ENCODE measurements at places on chromosomes 5 and 9. TPM values are rescaled to one million over a fixed set of nuclear protein-coding genes. Genes with fewer than 3 reads are reported as not detected.

SPEF2 gene
- polyA plus RNA-seq = 80.3 TPM

NSG2 gene
- 0.35 TPM for polyA plus RNA-seq

AFAP1L1 gene
- polyA plus RNA-seq = 21.9 TPM

CCL27 gene
- 1.1 TPM for polyA plus RNA-seq

PLAC8L1 gene
- 2.4 TPM for polyA plus RNA-seq

SLF1 gene
- 20.1 TPM for polyA plus RNA-seq

GABRG2 gene
- polyA plus RNA-seq = 0.03 TPM

GLDC gene
- polyA plus RNA-seq = 22.4 TPM

MAMDC2 gene
- 7.0 TPM for polyA plus RNA-seq

CATSPER3 gene
- polyA plus RNA-seq = 1.7 TPM

CCNI2 gene
- polyA plus RNA-seq = 4.2 TPM

F2RL2 gene
- polyA plus RNA-seq = 0.71 TPM

SLC23A1 gene
- 15.7 TPM for polyA plus RNA-seq

SYK gene
- 26.2 TPM for polyA plus RNA-seq

SV2C gene
- 0.08 TPM for polyA plus RNA-seq

SPINK5 gene
- 0.67 TPM for polyA plus RNA-seq

CYSRT1 gene
- 13.2 TPM for polyA plus RNA-seq

FOXD4L4 gene
- polyA plus RNA-seq = not detected

FOXD4L5 gene
- polyA plus RNA-seq = 0.27 TPM

C9orf50 gene
- polyA plus RNA-seq = 0.30 TPM

SHISAL2B gene
- polyA plus RNA-seq = 0.27 TPM

IFT74 gene
- polyA plus RNA-seq = 50.1 TPM

PCDHGC4 gene
- polyA plus RNA-seq = 4.4 TPM

UTP15 gene
- polyA plus RNA-seq = 22.8 TPM

SAXO1 gene
- 0.20 TPM for polyA plus RNA-seq

AMBP gene
- polyA plus RNA-seq = 1.9 TPM

SRA1 gene
- polyA plus RNA-seq = 27.2 TPM

CCDC192 gene
- 1.5 TPM for polyA plus RNA-seq

ZNF883 gene
- polyA plus RNA-seq = 11.1 TPM

GABRA1 gene
- polyA plus RNA-seq = 0.20 TPM

NMUR2 gene
- polyA plus RNA-seq = 0.15 TPM

MUSK gene
- polyA plus RNA-seq = 0.15 TPM

IL3 gene
- not detected for polyA plus RNA-seq

PCBD2 gene
- polyA plus RNA-seq = 17.1 TPM
